NCI-H2029 (cell line): ENCODE measurements at places on chromosomes 4 and X.

- DNase-seq = no peak
Observed at GRCh38 chrX:5646818-5647217, 581.8 kb downstream of the NLGN4X start.

GRCh38 chr4:38667085-38667893 lies 3.3 kb downstream of the KLF3 start:
- peak; percentile 96 for DNase-seq

GRCh38 chrX:27583976-27584375 lies 6.2 kb upstream of the DCAF8L2 start:
- no peak for DNase-seq

- DNase-seq = no peak
Observed at GRCh38 chr4:2182994-2183393, 58.9 kb downstream of the HAUS3 start.

DNA sequence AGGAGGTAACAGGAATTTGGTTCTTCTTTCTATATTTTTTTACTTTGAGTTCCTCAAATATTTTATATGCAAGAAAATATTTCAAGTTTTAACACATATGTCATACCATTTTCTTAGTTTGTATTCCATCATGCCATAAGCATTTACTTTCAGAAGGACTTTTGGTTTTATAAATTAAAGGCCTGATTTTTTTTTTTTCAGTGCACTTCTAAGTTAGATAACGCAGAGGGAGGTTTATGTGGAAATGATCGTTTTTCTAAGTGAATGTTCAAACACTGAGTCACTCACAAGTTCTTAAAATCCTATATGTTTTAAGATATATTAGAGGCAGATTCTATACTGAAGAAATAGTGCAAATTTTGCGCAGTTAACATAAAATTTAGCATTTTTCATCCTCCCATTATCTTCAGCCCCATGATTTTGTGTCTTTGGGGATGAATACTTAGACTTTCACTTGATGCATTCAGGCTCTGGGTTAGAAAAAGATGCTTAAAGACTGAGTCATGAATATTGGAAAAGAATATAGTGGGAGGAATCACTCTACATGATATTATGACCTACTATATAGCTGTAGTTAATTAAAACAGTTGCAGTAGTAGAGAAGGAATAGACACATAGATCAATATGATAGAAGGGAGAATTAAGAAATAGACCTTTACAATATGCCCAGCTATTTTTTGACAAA lies 54.9 kb downstream of the COL4A5 start:
- DNase-seq = no peak

DNA sequence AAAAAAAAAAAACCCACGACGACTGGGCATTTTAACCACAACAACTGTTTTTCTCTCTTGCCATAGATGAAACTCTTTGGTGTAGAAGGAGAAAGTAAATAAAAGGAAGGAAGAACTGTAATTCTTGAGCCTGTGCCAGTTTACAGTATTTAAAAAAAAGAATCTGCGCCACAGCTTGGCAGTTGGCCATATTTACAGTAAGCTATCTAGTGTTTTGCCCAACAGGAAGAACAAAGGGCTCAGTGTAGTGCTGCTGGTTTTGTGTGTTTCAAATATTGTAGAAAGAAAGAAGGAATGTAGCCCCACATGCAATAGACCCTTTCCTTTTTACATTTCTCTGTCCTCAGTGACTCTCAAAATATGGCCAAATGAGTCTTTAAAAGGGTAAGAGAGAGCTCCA lies 66.1 kb downstream of the NR3C2 start:
- DNase-seq = peak; percentile 77

DNA sequence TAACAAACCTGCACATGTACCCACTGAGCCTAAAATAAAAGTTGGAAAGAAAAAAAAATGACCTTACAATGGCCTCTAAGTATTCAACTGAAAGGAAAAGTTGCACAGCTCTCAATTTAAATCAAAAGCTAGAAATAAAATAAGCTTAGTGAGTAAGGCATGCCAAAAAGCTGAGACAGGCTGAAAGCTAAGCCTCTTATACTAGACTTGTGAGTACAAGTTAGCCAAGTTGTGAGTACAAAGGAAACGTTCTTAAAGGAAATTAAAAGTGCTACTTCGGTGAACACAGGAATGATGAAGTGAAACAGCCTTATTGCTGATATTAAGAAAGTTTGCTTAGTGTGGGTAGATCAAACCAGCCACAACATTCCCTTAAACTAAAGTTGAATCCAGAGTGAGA lies 707.9 kb upstream of the PITX2 start:
- no peak for DNase-seq

DNA sequence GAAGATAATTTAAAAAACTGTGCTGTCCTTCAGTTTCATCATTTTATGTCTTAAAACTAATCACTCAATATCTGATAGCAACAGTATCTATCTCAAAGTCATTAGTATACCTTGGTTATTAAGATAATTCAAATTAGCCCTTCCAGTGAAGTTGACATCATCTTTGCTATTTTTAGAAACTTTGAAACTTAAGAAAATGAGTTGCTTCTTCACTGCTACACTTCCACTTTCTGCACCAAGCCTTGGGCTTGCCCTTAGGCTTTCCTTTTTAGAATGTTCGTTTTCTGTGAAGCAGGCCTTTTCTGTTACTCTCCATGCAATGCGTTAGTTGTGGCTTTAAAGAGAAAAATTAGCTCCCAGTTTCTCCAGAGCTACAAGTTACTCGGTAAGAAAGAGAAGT lies 4.4 kb upstream of the VAMP7 start:
- no peak for DNase-seq

DNA sequence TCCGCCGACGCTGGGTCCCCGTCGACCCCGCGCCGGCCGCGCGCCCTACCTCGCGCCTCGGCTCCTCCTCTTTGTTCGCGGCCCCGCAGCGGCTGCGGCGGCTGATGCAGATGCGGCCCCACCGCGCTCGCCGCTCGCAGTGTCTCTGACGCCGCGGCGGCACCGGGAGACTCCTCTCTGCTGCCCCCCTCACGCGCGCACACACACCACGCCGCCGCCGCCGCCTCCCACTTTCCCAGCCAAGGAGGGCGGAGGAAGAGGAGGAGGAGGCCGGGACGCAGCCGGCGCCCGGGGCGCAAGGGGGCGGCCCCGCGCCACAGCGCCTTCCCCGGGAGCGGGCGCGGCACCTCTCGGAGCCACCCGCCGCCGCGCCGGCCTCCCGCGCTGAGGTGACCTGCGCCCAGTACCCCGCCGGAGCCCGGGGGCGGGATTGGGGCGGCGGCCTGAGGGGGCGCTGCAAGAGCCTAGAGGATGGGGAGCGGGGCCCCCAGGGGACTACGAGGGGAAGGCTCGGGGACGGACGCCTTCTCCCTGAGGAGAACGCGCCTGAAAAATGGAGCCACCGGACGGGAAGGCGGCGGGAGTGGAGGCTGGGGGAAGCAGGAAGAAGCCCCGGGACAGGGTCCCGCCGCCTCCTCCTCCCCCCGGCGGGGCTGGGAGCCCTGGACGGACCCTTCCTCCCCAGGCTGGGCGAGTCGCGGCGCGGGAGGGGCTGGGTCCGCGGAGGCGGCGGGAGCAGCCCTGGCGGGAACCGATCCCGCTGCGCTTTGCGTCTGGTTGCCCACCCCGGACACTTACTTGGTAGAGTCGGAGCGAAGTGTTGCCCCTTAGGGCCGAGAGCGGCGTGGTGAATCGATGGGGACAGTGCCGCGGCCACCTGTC lies at the start of gene SH3RF1:
SH3RF1 (minus strand) TSS at position 147 of the 882 bp plus-strand sequence. CDS start 1,744 bp downstream, outside the sequence.
- peak; percentile 38 for DNase-seq

- DNase-seq = no peak
Observed at GRCh38 chr4:167854881-167855280, 237.5 kb upstream of the ANXA10 start.

DNA sequence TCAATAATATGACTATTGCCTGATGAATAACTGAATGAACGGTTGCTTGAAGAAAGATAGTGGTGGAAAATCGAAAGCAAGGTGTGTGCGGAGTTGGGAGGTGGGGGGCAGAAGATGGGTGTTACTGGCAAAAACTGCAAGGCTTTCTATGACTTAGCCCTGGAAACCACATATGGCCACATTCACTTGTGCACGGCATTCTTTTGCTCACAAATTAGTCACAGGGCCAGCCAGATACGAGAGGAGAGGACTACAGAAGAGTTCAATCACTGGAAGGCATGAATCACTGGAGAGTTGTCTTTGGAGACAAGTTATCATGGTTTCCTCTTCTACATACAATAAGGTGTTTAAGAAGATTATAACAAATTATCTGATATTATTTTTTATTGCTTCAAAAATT lies 626.5 kb upstream of the CPEB2 start:
- DNase-seq = no peak

- DNase-seq = no peak
Observed at GRCh38 chr4:151611960-151612359, 148.8 kb downstream of the GATB start.

DNA sequence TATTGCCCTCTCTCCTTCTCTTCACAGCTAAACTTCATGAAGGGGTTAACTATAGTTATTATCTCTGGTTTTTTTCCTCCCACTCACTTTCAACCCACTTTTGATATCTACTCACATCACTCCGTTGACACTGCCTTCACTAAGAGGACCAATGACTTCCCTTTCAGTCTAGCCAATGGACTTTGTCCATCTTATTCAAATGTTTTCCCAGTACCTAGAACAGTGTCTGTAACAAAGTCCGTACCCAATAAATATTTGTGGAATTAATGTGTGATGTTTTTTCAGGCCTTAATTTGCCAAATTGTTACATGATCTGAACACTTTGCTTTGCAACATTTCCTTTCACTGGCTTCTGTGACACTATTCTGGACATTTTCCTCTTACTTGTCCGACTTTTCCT lies 106.0 kb upstream of the AR start:
- DNase-seq = no peak

DNA sequence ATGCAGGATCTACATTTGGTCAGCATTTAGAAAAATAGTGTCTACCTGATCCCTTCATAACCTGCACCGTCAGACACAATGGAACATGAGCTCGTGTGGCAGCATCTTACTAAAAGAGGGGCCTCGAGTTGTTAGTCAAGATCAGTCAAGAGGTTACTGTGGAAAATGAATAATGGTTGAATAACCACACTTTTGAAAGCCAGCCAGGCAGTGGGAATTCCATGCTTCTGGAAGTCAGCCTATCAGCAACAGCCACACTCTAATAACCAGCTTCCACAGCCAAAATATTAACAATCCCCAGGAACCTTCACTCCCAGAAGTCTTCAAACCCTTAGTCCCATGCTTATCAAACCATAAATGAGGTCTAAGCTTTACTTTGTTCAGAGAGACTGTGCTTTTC lies 234.3 kb downstream of the HS3ST1 start:
- peak; percentile 57 for DNase-seq

DNA sequence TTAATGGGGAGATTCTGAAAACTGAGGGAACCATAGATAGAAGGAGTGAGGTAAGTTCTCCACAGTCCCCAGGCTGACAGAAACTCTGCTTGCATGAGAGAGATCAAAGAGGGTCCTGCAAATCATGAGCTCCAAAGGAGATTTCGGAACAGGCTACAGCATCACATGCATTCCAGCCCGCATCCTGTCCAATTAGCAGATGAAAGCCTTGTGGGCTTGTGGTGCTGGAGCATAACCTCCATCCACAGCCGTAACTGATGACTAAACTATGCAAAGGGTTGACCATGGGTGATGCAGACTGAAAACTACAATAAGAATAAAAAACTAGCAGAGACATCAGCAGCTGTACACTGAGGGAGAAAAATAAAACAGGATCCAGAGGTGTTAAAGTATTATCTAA lies 654.5 kb downstream of the TLL1 start:
- no peak for DNase-seq

GRCh38 chr4:120630427-120630826 lies 292.1 kb downstream of the PRDM5 start:
- no peak for DNase-seq
